ENCODE measurements at places on chromosomes 3 and 15. TPM values are rescaled to one million over a fixed set of nuclear protein-coding genes. Genes with fewer than 3 reads are reported as not detected.

DNA sequence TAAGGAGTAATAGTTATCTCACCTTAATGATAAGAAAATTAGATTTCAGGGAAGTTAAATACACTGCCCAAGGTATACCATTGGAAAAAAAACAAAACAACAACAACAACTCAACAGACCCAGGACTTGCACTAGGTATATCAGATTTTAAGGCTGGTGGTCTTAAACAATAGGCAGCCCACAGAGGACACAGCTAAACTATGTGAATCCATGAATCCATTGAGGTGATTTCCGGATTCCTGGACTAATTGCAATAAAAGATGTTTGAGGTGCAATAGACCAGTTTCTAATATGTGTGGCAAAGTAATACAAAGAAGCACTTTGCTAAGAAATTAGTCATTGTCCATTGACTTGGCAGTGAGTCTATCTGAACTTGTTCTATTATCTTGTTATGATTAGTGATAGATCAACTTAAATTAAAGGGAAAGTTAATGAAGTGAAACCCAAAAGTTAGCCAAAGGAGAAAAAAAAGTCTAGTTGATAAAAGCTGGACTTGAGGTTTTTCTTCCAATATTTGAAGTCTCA lies 60.9 kb upstream of the MAGI1 start:
- DNase-seq = no peak

The KBTBD13 gene
- polyA plus RNA-seq = 0.07 TPM

GRCh38 chr3:66106788-66107187 lies 68.1 kb upstream of the MAGI1 start:
- DNase-seq = no peak

DNA sequence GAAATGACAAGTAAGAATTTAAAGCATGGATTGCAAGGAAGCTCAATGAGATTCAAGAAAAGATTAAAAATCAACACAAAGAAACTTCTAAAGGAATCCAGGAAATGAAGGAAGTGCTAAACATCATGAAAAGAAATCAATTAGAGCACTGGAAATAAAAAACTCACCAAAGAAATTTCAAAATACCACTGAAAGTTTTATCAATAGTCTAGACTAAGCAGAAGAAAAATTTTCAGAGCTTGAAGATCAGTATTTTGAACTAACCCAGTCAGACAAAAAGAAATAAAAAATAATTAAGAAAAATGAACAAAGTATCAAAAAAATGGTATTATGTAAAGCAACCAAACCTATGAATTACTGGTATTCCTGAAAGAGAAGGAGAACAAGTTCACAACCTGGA lies 60.6 kb downstream of the FAM227B start:
- DNase-seq = no peak

GRCh38 chr3:11600501-11601282 lies 43.0 kb downstream of the VGLL4 start:
- peak; percentile 78 for DNase-seq

The SLITRK3 gene
- polyA plus RNA-seq = 0.05 TPM

- DNase-seq = peak; percentile 61
Measured at GRCh38 chr3:12963922-12964701, 109.1 kb downstream of the IQSEC1 start.

The CTXND1 gene
- 0.17 TPM for polyA plus RNA-seq

The MESP2 gene
- 0.19 TPM for polyA plus RNA-seq

DNA sequence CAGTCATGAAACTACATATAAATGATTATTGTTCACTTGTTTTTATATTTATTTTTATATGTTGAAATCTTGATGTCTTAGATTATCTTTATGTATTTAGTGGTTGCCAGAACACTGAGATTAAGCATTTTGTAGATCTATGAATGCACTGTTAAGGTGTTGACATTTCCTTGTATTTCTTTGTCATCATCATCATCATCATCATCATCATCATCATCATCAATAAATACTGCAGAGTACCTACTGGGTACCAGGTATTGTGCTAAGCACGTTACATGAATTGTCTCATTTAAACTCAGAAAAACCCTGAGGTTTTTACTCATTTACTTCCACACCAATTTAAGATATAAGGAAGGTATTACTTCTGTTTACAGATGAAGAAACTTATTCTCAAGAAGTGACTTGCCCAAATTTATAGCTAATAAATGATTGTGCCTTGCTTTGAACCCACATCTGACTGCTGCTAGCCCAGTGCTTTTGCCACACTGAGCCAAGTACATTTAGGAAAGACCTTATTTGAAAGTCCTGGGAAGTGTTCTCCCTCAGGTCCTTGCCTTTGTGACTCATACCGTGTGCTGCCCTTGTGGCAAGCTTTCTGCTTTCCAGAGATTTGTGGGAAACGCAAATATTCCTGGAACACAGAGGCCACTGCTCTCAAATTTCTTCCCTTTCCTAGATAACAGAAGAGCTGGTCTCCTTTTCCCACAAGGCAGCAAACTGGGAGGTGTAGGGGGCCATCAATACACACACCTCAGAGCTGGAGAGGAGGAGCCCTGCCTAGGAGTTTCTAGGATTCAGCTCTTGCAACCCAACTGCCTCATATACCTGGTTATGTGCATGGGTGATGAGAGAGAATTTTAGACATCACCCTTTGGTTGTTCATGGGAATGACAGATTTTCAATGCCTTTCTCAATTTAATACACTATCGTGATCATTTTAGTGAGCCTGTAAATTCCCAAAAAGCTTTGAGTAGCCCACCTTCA lies 115.4 kb upstream of the C15orf61 start:
- DNase-seq = no peak

The UCN2 gene
- not detected for polyA plus RNA-seq

- DNase-seq = no peak
Measured at GRCh38 chr3:69388241-69388640, 2.4 kb upstream of the FRMD4B start.

- DNase-seq = no peak
Measured at GRCh38 chr3:148735597-148735996, 37.9 kb downstream of the AGTR1 start.

- DNase-seq = no peak
Measured at GRCh38 chr3:43071313-43071893, 34.5 kb downstream of the POMGNT2 start.

DNA sequence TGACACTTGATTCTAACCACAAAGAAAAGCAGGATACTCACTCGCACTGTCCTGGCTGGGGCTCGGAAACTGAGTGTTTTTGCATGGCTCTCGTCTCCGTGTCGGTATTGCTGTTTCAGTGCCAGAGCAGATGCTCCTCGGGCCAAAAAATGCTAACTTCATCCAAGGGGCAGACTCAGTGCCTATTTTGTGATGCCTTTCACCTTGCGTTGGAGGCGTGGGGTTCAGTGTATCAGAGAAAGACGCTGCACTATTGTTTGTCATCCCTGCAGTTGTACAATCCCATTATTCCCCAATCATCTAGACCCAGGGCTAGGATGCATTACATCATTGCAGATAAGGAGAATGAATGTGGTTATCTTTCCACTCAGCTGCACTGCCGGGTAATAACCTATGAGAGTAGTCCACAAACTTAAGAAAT lies 1.4 kb downstream of the CACNA2D3 start:
- no peak for DNase-seq

DNA sequence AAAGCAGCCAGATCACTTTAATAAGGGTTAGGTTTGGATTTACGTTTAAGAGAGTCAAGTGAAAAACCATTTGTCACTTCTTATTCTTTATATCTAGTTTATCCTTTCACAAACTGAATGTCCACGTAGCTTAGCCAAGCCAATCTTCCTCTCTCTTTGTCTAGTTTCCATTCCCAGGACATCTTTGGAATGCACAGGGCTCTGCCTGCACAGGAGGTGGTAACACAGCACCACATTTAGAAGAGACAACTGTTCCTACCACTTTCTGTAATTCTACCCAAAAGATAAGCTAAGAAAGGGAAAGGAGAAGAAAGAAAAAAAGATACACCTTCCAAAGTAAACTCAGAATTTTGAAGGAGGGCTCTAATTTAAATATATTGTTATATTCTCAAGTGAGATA lies 67.9 kb downstream of the IGSF11 start:
- DNase-seq = no peak

DNA sequence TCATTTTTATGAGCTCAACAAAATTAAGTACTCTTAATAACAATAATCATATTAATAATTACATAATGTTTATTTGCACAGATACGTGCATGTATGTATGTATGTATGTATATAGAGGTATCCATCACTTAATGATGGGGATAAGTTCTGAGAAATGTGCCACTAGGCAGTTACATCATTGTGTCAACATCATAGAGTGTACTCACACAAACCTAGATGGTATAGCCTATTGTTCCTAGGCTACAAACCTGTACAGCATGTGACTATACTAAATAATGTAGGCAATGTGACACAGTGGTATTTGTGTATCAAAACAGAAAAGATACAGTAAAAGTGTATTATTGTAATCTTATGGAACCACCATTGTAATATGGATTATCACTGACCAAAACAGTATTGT lies 874.7 kb upstream of the GBE1 start:
- no peak for DNase-seq

- no peak for DNase-seq
Measured at GRCh38 chr3:21524133-21524532, 226.9 kb downstream of the ZNF385D start.

The CASR gene
- 1.5 TPM for polyA plus RNA-seq

DNA sequence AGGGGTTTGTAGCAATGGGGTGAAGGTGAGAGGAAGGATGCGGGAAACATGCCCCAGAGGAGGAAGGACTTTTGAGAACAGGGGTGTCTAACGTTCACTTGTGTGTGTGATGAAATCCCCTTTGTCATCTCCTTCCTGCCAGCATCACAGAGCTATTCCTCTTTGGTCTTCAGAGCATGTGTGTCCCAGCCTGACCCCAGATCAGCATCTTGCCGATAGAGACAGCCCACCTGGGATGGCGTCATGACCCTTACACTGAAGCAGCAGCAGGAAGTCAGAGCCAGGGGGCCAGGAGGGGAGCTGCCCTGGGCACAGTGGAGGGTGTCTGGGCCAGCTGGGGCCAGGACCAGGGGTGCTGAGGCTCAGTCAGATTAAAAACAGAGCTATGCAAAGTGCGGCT lies 29.9 kb upstream of the GRIP2 start:
- no peak for DNase-seq

The DNAH12 gene
- 0.28 TPM for polyA plus RNA-seq

The TPRG1 gene
- 7.5 TPM for polyA plus RNA-seq

GRCh38 chr3:145055375-145056076 lies 1083.9 kb downstream of the DIPK2A start:
- no peak for DNase-seq

DNA sequence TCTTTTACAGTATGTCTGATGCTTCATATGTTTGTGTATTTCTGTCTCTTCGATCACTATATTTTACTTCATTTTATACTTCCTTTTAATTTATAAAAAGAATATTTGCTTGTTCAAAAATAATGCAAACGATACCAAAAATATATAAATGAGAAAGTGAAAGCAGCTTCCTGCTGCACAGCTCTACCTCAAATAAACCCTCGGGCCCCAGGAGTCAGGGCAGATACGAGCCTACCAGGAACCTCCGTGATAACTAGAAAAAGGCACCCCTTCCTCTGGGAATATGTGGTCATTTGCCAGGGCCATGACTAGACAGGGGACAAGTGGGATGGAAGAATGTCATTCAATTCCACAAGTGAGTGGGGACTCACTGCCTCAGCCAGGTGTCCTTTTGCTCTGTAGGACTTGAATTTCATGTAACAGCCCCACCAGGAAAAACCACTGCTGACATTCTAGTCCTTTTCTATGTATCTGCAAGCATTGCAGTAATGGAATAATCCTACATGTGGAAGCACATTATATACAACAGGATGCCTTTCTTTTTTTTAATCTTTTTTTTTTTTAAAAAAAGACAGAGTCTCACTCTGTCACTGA lies 133.3 kb downstream of the SUCLG2 start:
- DNase-seq = no peak

GRCh38 chr15:62483814-62484213 lies 318.7 kb upstream of the C2CD4B start:
- peak; percentile 37 for DNase-seq

- DNase-seq = no peak
Measured at GRCh38 chr15:90058308-90058707, 44.0 kb downstream of the IDH2 start.

The ITIH4 gene
- 14.2 TPM for polyA plus RNA-seq

GRCh38 chr3:51354731-51355615 lies 30.1 kb upstream of the MANF start:
- DNase-seq = no peak
